Activated naive CD4-positive, alpha-beta T cell treated with anti-CD3 and anti-CD28 coated beads for 36 hours (primary cell): ENCODE measurements at places on chromosomes 6 and 20.

DNA sequence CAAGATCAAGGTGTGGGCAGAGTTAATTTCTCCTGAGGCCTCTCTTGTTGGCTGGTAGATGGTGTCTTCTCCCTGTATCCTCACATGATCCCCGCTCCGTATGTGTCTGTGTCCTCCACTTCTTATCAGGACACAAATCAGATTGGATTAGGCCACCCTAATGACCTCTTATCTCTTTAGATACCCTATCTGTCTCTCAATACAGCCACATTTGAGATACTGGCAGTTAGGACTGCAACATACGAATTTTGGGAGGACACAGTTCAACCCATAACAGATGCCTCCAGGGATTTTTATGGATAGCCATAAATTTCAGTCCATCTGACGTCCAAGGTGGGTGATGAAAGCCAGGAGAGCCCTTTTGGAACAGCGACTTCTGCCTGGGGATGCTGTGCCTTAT lies 369.0 kb downstream of the NRN1 start:
- no peak for DNase-seq

DNA sequence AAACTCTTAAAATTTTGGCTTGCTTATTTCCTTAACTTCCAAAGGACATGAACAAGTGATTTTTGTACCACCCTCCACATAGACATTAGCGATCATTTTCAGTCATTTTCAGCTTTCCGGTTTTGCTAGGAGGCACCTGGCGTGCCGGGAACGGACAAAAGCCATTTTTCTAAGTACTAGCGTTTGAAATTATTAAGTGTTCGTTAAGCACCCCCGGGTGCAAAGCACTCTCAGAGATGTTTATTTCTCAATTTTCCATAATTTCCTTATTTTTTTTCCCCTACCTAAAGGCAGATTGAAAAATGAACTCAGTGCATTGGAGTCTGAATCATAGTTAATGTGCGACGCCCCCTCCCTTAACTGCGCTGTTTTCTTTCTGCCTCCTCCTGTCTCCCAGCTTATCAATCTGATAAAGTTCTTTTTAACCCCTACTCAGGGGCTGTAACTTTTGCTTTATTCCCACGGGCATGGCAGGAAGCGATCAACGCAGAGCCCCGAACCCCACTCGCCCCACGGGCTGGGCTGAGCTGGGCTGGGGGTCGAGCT lies 58.2 kb downstream of the ZNF831 start:
- DNase-seq, result no peak

GRCh38 chr20:7828437-7828836 lies 111.8 kb downstream of the HAO1 start:
- no peak for DNase-seq

DNA sequence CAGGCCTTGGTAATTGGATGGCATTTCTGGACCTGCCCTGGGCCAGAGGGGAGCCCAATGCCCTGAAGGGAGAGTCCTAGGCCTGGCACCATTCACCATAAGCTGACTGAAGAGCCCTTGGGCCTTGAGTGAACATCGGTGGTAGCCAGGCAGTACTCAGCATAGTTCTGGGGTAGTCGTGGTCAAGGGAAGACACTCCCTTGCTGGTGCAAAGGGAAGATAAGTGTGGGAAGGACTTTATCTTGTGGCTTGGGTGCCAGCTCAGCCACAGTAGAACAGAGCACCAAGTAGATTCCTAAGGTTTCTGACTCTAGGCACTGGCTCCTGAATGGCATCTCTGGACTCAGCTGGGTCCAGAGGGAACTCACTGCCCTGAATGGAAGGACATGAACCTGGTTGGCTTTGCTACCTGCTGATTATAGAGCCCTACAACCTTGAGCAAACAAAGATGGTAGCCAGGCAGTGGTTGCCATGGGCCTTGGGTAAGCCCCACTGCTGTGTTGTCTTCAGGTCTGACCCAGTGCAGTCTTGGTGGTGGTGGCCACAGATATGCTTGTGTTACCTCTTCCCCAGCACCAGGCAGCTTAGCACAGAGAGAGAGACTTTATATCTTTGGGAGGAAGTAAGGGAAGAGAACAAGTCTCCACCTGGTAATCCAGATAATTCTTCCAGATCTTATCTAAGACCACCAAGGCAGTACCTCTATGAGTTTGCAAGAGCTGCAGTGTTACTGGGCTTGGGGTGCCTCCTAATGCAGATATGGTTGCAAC lies 83.5 kb downstream of the PRDM13 start:
- no peak for DNase-seq

DNA sequence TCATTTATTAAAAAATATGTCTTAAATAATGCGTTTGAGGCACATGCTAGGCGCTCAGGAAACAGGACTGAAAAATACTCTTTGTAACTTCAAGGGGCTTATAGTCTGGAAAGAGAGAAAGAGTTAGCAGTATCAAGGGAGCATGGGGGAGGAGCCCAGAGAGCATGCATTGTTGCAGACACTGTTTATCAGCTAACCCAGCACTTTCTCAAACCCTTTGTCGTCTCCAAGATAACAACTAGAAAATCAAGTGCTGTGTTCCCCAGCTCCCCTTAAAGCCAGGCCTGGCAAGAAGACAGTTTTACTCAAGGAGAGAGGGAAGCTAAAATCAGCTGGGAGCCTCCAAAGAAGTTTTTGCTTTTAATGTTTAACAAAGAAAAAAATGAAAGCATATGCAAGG lies 98.4 kb downstream of the PERP start:
- no peak for DNase-seq

DNA sequence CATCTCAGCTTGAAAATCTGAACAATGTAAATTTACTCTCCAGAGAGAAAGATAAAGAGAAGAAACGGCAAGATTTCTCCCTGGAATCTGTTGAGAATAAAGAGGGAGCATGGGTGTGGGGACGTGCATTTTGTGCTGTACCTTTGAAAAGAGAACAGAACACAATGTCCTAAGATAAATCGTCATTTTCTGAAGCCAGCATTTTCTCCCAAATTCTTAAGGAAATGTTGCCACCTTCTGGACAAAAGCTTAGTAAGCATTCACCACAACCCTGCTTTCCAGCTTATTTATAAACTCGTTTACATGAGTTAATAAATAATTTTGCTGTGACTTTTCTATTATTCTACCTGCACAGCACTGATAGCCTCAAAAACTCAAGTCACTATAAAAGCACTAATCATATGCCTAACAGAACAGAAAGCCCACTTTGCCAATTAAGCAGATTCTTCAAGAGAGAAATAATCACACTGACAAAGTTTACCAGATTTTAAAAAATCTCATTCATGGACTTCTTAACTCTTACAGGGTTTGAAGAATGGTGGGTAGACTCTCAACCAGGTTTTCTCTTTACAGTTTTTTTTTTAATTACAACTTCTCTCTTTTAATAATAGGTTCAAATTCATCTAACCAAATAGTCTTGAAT lies 155.8 kb downstream of the MBOAT1 start:
- DNase-seq, result no peak

GRCh38 chr6:31267651-31268368 lies 4.1 kb downstream of the HLA-C start:
- DNase-seq, result no peak

DNA sequence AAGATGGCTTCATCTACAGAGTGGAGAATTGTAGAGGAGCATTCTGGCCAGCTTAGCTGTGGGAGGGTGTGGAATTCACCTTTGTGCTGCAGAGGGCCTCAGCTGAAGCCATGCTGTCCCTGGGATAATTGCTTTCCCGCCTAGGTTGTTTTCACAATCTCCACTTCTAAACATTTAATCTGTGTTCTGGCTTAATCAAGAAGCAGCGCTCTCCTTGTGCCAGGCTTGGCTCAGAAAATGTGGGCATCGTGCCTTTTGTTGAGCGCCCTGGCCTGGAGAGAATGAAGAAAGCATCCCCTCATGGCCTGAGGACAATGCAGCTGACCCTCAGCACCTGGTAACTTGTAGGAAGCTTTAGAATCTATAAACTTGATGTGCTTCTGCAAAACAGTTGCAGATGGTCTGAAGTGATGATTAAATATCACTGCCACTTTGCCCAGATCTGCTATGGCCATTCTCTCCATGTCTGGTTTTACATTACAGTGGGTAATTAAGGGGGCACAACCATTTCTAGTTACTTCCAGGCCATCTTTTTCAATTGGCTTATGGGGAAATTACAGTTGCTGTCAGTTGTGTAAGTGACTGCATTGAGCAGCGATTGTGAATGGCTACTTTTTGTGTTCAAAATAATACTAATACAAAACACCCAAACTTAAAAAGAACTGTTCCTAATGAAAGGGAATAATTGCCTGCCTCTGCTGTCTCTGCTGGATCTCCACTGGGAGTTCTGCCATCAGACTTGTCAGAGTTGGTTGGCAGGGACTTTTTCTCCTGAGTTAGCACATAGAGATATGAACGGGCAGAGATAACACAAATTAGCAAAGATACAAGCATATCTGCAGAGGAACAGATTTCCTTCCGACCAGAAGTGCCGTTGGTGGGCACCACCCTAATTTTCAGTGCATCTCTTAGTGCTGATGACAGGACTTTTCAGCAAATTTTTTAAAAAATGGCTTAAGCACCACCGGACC lies 18.4 kb downstream of the CTNNBL1 start:
- DNase-seq, result no peak

GRCh38 chr6:170212051-170212756 lies 78.7 kb downstream of the DLL1 start:
- DNase-seq, result no peak

DNA sequence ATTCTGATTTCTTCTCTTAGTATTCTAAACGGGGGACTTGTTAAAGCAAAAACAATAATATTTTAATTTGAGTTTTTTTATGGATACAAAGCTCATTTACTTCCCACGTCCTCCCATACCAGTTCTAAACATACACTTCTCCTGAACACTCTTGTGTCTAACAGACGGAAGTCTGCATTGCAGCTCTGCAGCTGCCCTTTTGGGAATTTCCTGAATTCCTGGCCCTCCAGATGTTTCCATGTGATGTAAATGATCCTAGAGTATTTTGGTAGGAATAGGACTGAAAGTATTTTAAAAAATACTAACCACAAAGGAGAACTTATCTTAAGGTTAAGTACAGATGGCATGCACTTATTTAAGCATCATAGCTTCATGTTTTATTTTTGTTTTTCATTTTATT lies 886.7 kb downstream of the TBC1D32 start:
- no peak for DNase-seq

- DNase-seq, result no peak
These were observed 232.7 kb upstream of the SGK1 start for GRCh38 chr6:134550604-134551003.

DNA sequence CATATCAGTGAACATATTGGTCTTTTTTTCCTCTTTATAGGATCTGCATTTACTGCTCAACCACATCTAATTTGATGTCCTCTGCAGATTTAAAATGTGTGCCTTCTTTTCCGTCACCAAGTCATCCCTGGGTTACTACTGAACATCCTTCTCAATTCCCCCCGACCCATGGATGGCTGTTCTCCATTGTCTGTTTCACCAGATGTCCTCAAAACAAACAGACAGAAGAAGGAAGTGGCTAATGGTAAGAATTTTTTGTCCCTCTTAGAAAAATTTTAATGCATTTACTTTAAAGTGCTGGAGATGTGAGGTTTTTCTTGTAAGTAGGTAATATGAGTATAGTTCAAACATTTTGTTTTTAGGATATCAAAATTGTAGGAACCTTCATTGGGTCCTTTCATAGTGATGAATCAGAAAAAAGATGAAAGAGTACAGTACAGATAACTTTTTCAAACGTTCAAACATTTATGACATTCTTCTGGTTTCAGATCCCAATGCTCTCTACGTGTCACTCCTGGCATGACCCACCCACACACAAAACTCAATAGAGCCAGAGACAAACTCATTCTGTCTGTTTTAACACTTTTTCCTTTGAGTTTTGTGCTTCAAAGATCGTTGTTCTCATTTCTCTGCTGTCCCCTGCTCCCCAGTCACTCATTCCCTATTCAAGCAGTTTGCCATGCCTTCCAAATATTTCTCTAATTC lies 276.4 kb downstream of the PRL start:
- no peak for DNase-seq

DNA sequence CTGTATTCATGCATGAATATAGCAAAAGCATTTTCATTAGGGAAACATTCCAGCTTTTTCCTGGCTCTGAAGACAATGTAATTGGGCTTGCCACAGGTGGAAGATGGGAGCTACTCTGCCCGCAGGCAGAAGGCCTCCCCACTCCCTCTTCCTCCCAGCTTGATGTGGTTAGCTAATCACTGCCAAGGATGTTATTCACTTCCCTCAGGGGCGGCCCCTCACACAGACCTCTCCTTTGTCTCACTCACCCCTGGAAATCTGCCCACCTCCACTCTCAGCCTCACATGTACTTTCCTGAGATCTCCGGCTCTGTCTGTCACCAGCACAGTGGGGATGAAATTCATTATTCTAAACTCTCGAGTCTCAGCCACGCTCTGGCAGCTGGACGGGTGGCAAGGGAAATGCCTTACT lies 100.7 kb downstream of the ANKRD60 start:
- peak; percentile 36 for DNase-seq

- no peak for DNase-seq
These were observed 98.7 kb downstream of the SHLD1 start for GRCh38 chr20:5848711-5849505.

DNA sequence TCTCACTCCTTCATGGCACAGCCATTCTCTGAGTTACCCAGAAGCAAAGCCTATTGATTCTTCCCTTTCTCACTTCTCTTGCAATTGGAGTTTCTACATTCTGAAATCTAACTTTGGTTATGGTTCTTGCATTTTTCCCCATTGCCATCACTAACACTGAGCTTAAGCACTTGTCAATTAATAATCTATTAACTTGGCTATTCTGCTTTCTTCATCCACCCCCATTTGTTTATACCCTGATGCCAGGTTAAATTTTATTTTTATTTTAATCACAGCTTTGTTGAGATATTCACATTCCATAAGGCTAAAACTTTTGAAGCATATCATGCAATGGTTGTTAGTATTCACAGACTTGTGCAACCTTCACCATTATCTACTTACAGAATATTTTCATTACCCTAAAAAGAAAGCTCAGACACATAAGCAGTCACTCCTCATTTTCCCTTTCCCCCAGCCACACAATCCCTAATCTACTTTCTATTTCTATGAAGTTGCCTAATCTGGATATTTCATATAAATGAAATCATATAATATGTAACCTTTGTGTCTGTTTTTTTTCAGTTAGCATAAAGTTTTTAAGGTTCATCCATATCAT lies 222.3 kb downstream of the UBE3D start:
- DNase-seq, result no peak

- DNase-seq, result no peak
These were observed 117.0 kb upstream of the UST start for GRCh38 chr6:148629592-148630465.

- DNase-seq, result no peak
These were observed 10.6 kb upstream of the ELOVL2 start for GRCh38 chr6:11054722-11055121.

DNA sequence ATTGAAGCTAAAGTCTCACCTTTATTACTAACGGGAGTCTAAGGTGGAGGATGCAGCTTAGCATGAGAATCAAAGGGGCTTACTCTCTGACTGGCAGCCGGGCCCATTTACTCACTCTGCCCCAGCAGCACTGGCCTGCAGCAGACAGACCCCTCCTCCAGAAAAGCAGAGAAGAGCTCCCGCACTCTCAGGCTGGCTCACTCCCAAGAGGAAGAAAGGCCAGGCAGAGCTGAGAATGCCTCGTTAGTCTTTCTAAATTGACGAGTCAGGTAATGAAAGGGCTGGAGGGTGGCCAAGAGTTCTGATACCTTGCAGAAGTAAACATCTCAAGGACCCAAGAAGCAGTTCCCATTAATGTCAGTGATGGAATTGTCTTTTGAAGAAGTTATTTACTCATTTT lies 44.5 kb upstream of the IL20RA start:
- DNase-seq, result no peak
